ENCODE measurements at places on chromosomes 11 and 22.

- DNase-seq, result no peak
Observed at GRCh38 chr22:21570398-21570797, 2.9 kb downstream of the UBE2L3 start.

DNA sequence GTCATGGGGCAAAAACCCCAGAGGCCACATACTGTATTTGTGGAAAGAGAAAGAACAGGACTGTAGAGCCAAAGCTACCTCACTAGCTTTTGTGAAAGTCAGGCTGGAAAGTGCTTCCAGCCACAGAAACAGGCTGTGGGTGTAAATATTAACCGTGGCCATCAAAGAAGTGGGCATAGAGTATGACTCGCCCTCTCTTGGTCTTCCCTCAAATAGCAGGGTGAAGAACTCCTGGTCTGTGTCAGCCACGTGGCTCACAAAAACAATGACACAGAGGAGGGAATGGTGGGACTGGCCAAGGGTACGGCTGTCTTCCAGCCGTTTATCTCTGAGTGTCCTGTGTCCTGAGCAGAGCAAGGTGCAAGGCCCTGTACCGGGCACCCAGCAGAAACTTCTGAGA lies 37.6 kb upstream of the UBASH3B start:
- no peak for DNase-seq

- no peak for DNase-seq
Observed at GRCh38 chr22:45632791-45633515, 38.7 kb upstream of the ATXN10 start.

DNA sequence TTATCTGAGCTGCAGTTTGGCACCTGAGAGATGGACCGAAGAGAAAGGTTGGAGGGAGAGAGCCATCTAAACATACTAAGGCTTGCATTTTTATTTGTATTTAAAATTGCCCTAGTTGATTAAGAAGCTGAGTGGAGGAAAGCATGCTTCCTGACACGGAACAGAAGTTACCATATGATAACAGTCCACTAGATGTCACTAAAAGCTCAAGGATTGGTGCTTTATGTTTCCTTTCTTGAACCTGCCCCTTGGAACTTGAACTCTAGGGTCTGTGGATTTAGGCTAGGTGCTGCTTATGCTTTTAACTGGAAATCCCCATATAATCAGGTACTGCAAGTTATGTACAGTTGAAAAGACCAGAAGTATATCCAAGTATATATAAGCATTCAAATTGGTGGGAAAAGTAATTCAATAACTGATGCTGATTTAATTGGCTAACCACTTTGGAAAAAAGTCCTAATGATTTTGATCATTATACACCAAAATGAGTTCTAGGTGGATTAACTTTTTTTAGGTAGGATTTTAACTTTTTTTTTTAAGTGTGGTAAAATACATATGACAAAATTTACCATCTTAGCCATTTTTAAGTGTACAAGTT lies 9.5 kb downstream of the RBMXL2 start:
- DNase-seq, result no peak

- no peak for DNase-seq
Observed at GRCh38 chr22:29004647-29005371, 56.8 kb downstream of the C22orf31 start.

DNA sequence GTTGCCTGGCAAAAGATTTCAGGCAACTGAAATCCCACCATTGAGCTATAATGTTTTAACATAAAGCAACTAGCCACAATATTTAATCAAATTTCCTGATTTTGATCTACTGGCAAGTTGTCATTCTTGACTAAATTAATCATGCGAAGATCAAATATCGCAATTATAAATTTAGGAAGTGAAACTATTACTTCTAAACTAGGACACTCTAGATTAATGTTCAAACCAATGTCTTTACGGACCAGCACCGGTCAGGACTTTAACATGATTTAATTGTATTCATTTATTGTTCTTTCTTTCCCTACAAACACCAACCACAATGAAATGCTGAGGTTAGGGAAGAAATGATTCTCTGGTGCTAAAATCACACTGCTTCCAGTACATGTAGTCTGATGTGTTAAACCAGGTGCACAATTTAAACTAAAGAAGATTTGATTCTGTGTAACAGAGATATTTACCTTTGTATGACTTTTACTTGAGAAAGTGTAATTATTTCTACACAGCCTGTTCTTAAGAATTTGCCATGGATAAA lies 14.9 kb downstream of the GAS2 start:
- no peak for DNase-seq

DNA sequence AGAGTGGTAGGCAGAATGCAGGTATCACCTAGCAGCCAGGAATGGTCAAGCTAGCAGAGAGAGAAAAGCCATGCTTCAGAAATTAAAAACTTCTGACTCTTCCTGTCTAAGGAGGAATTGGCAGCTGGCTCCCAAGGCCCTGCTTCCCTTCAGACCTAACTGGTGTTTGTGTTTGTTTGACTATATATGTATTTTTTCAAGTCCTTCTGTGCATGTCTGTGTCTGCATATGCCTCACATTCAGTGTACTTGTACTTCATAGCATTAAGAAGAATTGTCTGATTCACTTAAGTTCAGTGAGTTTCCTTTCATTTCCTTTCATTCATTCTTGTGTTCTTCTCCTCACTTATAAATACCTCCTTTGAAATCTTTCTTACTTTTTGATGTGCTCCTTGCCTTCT lies 109.0 kb upstream of the RRM1 start:
- no peak for DNase-seq

DNA sequence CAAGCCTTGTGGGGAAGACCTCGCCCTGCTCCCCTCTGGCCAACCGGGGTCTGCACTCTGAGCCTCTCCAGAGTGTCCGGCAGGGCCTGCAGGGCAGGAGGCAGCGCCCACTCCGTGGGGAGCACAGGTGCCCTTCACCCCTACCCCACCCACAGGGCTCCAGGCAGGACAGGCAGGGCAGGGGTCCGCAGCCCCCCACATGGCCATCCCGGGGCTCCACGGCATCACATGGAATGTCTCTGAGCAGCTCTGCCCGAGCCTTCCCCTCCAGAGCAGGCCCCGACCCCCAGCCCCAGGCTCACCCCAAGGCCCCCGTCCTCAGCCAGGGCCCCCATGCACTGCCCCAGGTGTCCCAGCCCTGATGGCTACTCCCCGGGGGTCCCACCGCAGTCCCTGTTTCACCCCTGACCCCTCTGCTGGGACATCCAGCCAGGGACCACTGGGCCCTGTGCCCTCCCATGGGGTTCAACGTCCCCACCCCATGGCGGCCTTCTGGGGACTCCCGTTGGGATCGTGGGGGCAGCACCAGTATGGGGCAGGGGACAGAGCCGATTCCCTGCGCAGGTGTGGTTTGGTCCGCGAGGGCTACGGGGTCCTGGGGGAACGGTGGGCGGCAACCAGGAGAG lies 77.7 kb downstream of the BRD1 start:
- no peak for DNase-seq

GRCh38 chr22:25722626-25723025 lies 19.4 kb upstream of the MYO18B start:
- no peak for DNase-seq

DNA sequence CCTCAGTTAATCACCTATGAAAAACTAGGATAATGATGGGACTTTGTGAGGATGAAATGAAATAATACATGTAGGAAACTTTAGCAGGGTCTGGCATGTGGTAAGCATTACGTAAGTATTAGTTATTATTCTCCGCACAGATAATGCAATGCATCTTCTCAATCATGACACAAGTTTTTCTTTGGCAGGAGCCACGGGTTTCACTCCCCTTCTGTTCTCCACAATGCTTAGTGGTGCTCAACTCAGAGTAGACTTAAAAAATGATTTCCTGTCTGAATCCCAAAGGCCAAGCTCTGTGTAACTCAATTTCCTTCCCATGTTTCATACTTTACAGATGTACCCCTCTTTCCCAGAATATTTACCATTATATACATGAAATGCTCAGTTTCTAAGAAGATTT lies 82.9 kb downstream of the CCDC34 start:
- no peak for DNase-seq

DNA sequence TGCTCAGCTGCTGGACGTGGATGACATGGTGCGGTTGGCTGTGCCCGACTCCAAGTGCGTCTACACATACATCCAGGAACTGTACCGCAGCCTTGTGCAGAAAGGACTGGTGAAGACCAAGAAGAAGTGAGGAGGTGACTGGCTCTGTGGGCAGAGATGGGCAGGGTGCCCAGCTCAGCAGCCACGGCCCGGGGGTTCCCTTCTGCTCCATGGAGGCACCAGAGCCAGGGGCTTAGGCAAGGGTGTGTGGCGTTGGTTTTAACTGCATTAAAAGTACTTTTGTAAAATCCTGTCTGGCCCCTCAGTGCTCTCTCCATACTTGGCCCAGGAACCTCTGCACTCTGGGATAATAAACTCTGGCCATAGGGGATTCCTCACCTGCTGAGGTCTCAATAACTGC lies 12.6 kb downstream of the SMTNL1 start:
- no peak for DNase-seq

DNA sequence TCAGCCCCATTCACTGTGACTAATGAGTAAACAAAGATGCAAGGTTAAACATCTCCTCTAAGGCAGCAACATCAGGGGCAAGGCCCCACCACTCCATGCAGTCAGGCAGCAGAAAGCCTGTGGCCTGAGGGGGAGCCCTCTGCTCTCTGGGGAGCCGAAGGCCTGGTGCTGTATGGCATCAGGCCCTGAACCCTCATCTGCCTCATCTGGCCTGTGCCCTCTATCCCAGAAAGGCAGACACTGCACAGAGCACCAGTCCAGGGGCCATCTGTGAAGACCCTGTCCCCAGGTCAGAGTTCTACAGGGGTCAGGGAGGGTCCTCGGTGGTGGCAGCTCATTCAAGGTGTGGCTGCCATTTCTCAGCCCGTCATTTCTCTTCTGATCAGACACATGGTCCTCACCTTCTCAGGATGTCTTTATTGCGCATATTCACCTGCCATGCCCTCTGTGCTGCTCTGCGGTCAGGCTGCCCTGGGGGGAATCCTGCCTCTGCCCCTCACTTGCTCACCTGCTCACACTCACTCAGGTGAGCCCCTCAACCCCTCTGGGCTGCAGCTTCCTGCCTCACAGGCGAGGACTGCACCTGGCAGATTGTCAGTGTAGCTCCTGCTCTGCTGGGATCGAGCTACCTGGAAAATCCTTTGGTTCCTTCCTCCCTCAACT lies 103.1 kb upstream of the PITPNB start:
- DNase-seq, result no peak

GRCh38 chr22:42515896-42516295 lies 3.7 kb downstream of the RRP7A start:
- DNase-seq, result no peak

DNA sequence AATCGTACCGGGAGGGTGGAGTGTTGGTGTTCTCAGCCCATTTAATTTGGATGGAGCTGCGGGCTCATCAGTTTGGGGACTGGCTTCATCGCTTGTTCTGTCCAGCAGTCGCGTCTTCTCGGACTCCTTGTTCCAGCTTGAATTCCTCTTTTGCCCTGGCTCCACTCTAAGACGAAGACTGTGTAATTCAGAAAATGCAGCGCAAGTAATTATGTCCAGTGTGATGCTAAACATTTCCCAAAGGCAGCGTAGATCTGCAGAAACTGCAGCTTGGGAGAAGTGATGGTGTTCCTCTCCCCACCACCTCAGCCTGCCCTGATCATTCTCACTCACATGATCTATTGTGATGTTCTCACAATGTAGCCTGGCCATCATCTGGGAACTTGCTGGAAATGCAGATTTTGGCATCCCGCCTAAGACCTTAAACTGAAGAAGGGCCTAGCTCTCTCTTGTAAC lies 666 bp downstream of the SLC25A18 start:
- no peak for DNase-seq

GRCh38 chr11:94774345-94774744 lies 6.2 kb downstream of the AMOTL1 start:
- no peak for DNase-seq

- DNase-seq, result no peak
Observed at GRCh38 chr11:75840522-75840921, 25.5 kb downstream of the UVRAG start.

GRCh38 chr11:38718049-38718448 lies 2120.0 kb upstream of the RAG2 start:
- DNase-seq, result no peak

DNA sequence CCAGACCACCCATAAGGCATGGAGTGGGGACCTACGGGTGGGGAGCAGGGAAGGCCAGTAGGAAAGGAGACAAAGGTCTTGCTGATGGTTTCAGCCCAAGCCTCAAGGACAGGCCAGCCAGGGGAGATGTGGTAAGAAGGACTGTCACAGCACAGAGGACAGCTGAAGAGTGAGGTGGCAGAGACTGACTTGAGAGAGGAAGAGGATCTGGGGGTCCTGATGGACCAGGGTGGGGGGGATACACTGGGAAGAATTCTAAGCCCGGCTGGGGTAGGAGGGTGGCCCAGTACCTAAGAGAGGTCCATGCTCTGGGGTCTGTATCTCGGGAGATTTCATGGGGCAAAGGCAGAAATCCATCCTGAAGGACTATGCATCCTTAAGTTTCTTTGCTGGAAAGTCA lies 66.1 kb upstream of the THY1 start:
- DNase-seq, result no peak
